Hematopoietic multipotent progenitor cell treated with erythropoietin and hydrocortisone succinate and interleukin-3 and kit ligand, for 6 days (in vitro differentiated cells): ENCODE measurements at places on chromosomes 16 and 17.

DNA sequence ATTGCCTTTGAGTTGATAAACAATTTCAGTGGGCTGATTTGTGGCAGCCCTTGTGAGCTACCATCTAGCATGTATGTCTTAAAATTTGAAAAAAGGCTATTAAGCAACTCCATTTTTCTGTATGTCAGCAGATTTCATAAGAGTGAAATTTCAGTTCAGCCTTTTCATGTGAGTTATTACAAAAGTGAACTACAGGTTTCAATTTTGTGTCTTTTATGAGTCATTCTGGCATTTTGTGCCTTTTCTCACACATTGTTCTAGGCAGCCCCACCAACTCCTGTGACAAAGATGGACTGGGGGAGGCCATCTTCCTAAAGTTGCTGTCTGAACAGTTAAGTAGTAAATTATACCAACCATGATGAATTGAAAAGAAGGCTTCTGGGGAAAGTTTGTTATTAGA lies 52.1 kb downstream of the USP10 start:
- DNase-seq = peak; percentile 34

DNA sequence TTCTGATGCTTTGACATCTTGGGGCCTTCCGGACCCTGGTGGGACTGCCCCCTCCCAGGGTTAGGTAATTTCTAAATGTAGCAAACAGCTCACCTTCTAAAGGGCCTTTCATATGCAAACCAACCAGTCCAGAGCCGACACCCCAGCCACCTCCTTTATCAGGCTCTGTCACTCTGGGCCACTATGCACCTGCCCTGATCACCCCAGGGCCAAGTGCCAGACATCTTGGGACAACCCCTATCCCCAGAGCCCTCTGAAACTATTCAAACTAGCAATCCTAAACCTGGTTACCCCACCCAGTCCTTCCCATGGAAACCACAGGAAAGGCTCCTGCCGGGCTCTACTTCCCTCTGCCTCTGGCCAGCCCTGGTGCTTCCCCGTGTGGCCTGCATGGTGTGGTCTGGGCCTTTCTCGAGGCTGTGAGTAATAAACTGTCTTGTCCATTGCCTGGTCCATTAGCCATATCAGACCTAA lies 91.2 kb upstream of the TNRC6C start:
- no peak for DNase-seq

GRCh38 chr17:67733449-67733848 lies 15.7 kb downstream of the NOL11 start:
- no peak for DNase-seq

DNA sequence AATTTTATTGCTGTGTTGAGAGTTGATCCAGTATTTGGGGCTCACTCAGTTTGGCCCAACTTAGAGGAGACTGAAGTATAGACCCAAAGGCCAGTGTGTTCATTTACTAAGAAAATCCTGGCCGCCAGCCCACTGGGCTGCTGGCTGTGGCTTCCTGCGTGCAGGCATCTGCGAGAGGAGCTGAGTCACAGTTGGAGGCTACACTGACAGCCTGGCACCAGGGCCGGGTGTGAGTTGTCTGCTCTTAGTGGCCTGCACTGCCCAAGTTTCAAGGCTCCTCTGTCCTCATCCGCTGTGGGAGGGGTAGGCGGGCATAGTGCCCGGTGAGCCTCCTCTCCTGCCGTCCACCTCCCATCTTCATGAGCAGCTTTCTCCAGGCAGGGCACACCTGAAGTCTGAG lies 54.2 kb downstream of the PLD6 start:
- peak; percentile 84 for DNase-seq

DNA sequence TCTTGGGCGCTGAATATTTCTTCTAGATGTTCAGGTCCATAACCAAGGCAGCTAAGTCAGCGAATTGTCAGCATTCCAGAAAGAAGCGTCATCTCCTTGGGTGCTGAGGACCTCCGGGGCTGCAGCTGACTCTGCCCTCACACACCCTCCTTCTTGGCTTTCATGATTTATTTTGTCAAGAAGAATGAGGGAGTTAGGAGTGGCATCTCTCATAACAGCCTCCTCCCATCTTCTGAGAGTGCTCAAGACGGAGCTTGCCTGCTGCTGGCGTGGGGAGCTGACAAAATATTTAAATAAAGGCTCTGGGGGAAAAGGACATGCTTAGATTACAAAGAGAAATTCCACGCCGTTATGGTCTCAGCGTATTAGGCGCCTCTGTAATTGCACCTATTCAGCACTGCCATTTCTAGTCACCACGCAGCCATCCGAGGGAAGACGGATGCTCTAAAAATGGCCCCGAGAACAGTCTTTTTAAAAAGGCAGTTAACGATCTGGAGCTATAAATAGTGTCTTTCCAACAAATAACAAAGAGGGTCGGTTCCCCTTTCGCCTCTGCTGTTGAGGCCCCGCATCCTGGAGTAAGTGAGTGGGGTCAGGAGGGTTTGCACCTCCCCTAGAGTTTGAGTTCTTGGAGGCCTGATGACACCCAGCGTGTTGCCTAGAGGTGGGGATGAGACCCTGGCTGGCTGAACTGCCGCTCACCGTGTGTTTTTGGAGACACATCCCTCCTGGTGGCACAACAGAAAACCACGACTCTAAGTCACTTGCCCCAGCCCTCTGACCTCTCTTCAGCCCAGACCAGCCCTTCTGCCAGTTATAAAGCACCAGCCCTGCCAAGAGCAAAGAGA lies 187.0 kb downstream of the CCDC182 start:
- peak; percentile 29 for DNase-seq

GRCh38 chr17:19372439-19372838 lies 5.9 kb upstream of the MAPK7 start:
- no peak for DNase-seq

GRCh38 chr16:13838401-13839190 lies 81.4 kb upstream of the ERCC4 start:
- DNase-seq = no peak

DNA sequence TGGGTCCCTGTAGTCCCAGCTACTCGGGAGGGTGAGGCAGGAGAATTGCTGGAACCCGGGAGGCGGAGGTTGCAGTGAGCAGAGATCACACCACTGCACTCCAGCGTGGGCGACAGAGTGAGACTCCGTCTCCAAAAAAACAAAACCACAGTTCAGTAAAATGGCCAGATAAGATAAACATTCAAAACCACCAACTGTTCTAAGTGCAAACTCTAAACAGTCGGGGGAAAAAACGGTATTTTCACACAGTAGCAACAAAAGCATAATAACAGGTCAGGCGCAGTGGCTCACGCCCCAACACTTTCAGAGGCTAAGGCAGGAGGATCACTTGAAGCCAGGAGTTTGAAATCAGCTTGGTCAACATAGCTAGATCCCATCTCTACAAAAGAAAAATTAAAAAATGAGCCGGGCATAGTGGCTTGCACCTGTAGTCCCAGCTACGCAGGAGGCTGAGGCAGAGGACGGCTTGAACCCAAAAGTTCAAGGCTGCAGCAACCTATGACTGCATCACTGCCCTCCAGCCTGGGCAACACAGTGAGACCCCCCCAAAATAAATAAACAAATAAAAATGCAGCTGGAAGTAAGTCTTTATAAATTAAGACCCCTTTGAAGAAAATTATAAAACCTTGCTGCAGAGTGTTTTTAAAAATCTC lies 10.8 kb upstream of the HASPIN start:
- peak; percentile 97 for DNase-seq

DNA sequence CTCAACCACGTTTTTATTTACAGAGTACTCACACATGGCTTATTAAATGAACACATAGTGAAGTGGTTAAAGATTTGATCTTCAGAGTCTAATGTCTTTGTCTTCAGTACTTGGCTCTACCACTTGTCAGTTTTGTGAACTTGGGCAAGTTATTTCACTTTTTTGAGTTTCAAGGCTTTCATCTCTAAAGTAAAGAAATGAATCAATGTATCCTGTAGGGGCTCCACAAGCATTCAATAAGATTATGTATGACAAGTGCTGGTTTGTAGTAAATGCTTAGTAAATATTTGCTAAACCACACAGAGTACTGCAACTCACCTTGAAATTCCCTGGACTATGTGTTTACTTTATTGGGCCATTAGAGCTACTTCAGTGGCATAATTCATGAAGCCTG lies 446.0 kb upstream of the GOT2 start:
- no peak for DNase-seq

GRCh38 chr17:51231999-51232398 lies 27.9 kb downstream of the MBTD1 start:
- no peak for DNase-seq

DNA sequence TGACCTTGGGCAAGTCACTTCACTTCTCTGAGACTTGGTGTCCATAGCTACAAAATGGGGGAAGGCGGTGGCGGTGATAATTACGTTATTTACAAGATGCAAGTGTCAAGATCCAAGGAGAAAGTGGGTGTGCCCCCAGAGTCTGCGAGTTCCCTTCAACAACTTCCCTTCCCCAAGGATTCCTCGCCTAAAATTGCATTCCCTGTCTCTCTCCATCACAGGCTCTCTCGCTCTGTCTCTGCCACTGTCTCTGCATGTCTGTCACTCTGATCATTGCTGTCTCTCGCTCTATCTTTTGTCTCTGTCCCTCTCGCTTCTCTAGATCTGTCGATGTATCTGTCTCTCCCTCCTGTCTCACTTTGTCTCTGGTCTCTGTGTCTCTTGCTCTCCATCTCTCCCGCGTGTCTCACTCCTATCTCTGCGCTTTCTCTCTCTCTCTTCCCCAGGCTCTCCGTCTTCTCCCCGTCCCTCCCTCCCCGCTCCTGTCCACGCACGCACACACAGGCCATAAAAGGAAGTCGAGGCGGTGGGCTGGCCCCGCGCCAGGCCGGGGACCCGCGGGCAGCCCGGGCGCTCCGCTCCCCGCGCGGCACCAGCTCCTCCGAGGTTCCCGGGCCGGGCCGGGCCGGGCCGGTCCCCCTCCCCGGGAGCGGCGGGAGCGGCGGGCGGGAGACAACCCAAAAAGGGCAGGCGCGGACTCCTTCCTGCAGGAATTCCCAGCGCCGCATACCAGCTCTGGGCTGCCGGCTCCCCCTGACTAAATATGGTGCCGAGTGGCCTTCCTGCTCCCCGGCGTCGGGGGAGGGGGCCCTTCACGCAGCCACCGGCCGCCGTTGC lies 1.1 kb upstream of the MYH11 start:
- DNase-seq = peak; percentile 26

DNA sequence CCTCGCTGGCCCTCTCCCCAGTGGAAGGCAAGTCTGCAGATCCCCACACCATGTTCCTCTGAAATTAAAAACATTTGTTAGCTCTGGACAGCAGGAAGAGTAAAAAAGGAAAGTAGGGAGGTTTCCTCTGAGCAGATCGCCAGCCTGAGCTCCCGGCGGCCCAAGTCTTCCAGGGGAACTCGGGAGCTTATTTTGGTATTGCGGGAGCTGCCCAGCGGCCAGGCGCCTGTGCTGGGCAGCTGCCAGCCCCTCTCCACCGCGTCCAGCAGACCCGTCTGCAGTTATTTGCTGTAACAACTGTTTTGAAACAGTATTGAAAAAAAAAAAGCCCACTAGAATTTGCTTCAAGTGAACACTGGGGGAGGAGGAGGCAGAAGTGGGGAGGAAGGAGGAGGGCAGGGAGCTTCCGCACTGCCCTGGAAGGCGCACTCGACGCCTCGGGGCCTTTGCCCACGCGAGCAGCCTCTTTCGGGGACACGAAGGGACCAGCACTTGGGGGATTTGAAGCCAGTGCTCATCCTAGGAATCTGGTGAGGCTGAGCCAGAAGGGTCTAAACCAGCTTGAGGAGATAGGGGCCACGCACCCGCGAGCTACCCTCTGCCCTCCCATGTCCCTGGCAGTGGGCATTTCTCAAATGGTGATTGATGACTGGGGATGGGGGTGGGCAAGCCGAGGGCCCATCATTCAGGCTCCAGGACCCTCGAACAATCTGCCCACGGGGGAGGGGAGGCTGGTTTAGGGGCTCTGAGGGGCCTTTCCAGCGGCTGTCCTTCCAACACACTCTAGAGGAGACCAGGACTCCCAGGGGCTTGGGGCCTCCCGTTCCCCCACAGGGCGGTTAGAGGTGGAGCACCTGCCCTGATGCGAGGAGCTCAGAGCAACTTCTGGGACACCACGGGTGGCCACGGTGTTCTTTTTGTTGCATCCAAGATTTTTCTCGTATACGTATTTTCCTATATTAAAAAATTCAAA lies 3.0 kb upstream of the BAHCC1 start:
- no peak for DNase-seq
